CD4-positive, alpha-beta memory T cell (primary cell): ENCODE measurements at places on chromosomes 2 and 18.

GRCh38 chr2:206935991-206936842 lies 3.1 kb upstream of the CPO start:
- DNase-seq = no peak

- DNase-seq = no peak
Observed at GRCh38 chr2:45024600-45025291, 15.5 kb upstream of the SIX2 start.

- DNase-seq = no peak
Observed at GRCh38 chr18:11676867-11677266, 12.2 kb upstream of the GNAL start.

DNA sequence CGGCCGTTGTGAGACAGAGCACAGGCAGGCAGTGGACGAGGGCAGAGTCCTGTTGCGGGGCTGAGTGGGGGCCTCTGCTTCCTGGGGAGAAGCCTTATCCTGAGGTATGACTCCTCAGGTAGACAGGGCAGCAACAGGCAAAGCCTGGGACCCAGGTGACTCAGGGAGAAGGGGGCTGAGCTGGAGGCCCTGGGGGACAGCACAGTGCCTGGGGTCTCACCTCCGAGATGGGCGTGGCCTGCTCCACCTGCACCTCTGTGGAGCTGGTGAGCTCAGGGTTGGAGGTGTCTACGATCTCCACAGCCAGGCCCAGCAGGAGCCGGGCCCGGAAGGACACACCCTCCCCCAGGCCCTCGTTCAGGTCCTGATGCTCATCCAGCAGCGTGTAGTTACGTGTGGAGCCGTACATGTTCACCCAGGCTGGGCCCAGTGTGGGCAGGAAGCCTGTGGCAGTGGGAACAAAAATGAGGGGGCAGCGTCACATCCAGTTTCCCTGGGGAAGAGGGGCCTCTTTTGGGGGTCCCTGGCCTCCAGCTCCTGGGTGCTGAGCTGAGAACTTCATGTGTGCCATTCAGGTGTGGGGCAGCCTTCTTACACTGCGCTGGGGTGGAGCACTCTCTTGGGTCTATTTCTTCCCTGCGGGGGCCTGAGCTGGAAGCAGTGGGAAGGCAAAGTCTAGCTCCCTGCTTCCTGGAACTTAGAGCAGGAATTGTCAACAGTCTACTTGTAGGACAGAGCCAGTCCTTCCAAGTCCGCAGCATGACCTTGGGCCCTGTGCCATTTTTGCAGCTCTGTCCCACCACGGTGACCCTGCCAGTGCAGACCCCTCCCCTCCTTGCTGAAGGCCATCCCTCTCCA lies 2.9 kb upstream of the OTOF start:
- peak; percentile 22 for DNase-seq

GRCh38 chr2:238787501-238787900 lies 60.4 kb upstream of the TWIST2 start:
- no peak for DNase-seq

- DNase-seq = no peak
Observed at GRCh38 chr2:112768432-112768831, 4.0 kb upstream of the CKAP2L start.

DNA sequence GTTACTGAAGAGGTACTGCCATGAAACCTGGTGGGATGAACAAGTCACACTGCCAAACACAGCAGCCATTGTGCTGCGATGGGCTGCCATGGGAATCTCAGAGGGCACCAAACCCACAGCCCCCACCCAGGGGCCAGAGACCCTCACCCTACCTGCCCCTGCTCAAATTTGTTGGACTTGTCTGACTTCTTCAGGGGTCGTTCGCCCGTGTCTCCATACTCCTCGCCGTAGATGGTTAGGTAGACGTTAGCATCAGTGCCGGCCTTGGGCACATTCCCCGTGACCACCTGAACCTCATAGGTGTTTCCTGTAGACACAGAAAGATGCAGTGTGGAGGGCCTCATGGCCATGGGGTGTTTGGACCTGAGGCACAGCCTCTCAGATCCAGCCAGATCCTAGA lies 97.7 kb downstream of the LOXHD1 start:
- DNase-seq = no peak

DNA sequence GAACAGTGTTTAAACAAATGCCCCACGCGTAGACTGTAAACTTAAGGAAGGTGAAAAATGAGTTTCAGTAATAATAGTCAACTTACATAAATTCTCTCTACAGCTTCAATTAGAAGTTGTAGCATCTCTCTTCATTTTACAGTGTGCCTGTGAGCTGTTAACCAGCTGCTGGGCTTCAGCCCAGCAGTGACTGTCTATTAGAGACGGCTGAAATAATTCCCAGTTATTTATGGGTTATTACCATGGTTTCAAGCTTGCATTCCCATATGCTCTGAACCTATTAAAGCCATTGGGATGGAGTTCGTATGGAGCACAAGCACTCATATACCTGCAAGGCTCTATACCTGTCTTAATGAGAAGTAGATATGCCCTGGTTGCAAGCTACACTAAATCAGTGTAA lies 501.1 kb downstream of the CNTNAP5 start:
- DNase-seq = no peak

GRCh38 chr2:237214030-237214675 lies 128.5 kb downstream of the COPS8 start:
- DNase-seq = no peak

DNA sequence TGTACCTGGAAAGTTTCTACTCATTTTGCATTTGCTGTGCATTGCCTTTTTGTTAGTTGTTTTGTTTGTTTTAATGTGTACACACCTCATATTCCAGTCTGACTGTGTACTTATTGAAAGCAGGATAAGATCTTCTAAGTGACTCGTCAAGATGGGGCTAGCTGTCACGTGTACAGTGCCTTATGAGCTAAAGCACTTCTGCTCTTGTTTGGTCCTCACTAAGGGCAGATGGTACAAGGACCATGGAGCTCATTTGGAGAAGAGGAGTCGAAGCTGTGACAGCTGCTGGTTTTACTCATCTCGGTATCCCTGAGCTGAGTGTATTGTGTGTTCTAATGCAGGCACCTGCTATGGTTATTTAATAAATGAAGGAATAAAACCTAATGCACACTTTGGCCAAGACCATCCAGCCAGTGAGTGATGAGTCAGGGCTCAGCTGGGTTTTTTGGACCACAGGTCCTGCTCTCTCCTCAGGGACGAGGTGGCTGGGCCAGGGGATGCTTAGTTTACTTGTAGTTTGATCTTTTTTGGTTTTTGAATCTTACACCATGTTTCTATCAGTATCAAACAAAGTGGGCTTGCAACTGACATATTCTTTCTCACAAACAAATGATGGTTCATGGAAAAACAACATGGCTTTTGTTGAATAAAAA lies 152.5 kb upstream of the APCDD1 start:
- DNase-seq = no peak

- no peak for DNase-seq
Observed at GRCh38 chr2:74041726-74042125, 57.0 kb downstream of the TET3 start.

- DNase-seq = no peak
Observed at GRCh38 chr2:238119756-238120462, 18.6 kb upstream of the KLHL30 start.

DNA sequence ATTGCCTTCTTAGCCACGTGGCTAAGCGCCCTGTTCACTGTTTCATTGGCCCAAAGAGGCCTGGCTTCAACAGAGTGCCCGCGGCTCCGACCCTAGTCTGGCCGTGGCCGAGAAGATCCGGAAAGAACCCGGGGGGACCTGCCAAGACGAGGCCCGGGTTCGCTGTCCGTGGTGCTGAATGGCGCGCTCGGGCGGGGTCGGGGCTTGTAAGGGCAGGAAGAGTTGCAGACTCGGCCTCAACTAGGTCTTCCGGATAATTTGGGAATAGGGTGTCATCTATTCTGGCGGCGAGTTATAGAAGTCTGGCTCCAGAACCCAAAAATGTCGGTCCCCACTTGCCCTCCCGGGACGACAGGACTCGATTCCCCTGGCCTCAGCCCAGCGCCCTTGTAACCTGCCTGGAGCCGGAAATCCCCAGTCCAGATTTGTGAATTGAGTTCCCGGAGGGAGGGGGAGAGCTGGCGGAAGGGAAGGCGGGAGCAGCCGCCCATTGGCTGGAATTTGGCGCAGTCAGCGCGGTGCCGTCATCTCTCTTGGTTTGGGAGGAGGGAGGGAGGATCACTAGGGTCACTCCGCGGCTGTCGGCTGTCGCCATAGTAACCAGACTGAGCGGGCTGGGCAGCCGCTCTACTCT lies 3.5 kb downstream of the CDK5R2 start:
- peak; percentile 46 for DNase-seq

DNA sequence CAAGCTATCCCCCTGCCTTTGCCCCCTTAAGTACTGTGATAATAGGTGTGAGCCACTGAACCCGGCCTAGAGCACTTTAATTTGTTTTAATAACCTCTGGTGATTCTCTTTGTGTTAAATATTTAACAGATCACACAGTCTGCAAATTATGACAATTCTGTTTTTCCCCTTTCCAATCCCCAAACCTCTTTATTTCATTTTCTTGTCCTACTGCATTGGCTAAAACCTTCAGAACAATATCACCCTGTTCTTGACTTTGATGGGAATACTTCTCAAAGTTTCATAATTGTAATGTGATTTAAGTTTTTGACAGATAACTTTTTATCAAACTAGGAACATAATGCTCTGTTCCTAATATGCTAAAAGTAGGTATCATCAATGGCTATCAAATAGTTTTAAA lies 44.5 kb downstream of the USP37 start:
- DNase-seq = no peak

DNA sequence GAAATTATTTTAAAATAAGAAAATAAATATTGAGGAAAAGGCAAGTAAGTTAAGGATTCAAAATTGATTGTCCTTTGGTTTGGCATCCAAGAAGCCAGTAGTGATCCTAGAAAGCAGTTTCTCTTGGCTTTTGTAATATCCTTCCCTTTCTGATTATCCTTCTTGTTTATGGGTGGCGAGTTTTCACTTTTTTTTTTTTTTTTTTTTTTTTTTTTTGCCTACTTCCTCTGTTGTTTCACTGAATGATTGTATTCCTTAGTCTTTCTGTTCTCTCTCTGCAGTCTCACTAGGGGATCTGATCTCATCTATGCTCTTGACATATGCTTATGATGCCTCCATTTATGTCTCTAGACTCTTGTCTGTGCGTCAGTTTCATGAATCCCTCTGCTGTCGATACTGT lies 4.2 kb downstream of the NAPG start:
- DNase-seq = no peak

DNA sequence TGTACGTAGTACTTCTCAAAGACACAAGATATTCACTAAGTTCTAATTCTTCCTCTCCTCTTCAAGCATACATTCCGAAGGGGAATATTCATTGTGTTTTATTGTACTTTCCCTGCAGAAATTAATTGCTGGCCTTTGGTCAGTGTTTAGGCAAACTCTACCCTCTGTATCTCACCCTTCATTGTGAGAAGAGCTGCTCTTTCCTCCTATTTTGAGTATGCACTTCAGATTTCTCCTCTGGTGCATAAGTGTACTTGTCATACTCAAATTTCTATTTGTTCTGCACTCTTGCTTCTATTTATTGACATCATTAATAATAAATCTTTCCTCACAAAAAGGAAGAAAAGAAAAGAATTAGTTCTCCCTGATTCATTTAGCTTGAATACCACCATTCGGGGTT lies 485.4 kb upstream of the SLC8A1 start:
- no peak for DNase-seq

GRCh38 chr18:28669165-28669564 lies 492.2 kb upstream of the CDH2 start:
- no peak for DNase-seq

DNA sequence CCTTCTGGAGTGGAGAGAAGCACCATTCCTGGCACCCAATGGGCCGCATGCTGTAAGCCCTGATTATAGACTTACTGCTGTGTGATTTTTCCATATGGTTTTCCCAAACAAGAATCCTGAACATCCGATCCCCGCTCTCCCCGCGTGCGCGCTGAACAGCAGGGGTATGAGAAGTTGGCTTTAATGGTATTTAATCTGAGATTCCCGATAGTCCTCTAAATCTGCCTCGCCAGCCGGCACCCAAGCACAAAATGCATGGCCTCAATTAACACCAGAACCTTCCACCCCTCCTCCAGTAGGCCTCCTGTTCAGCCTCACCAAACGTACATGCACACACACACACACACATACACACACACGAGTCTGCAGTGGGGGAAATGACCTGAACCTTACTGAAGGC lies 480.3 kb downstream of the BCL11A start:
- DNase-seq = no peak
